Naive thymus-derived CD4-positive, alpha-beta T cell (primary cell): ENCODE measurements at places on chromosomes 5 and 9. TPM values are rescaled to one million over a fixed set of nuclear protein-coding genes. Genes with fewer than 3 reads are reported as not detected.
A peak's percentile ranks its signal among the peaks of the same experiment; 100 is the strongest.

BAAT gene
- not detected for polyA plus RNA-seq

MEGF10 gene
- not detected for polyA plus RNA-seq

GADD45G gene
- polyA plus RNA-seq = 0.51 TPM

- no peaks in the 10 kb centered on the region for H3K4me1 ChIP-seq
- H3K27me3 ChIP-seq = no peaks in the 10 kb centered on the region
- H3K27ac ChIP-seq = no peak overlapping the region
- H3K4me3 ChIP-seq = no peak overlapping the region
Measured at GRCh38 chr5:96388176-96388575, 44.9 kb downstream of the PCSK1 start.

- no peak for DNase-seq
- no peaks in the 10 kb centered on the region for H3K36me3 ChIP-seq
- no peaks in the 10 kb centered on the region for H3K4me1 ChIP-seq
- no peak overlapping the region for H3K4me3 ChIP-seq
Measured at GRCh38 chr9:34513567-34514214, 9.1 kb downstream of the ENHO start.

GRCh38 chr5:141180313-141180712 lies 1.9 kb upstream of the PCDHB16 start:
- H3K27ac ChIP-seq = no peak overlapping the region
- H3K27me3 ChIP-seq = no peaks in the 10 kb centered on the region
- H3K36me3 ChIP-seq = no peaks in the 10 kb centered on the region
- DNase-seq = no peak

GRCh38 chr9:23774266-23774665 lies 51.8 kb downstream of the ELAVL2 start:
- H3K27me3 ChIP-seq = no peaks in the 10 kb centered on the region
- no peak for DNase-seq
- H3K4me1 ChIP-seq = no peaks in the 10 kb centered on the region
- H3K4me3 ChIP-seq = no peak overlapping the region
- H3K27ac ChIP-seq = no peak overlapping the region
- H3K36me3 ChIP-seq = no peaks in the 10 kb centered on the region

DNA sequence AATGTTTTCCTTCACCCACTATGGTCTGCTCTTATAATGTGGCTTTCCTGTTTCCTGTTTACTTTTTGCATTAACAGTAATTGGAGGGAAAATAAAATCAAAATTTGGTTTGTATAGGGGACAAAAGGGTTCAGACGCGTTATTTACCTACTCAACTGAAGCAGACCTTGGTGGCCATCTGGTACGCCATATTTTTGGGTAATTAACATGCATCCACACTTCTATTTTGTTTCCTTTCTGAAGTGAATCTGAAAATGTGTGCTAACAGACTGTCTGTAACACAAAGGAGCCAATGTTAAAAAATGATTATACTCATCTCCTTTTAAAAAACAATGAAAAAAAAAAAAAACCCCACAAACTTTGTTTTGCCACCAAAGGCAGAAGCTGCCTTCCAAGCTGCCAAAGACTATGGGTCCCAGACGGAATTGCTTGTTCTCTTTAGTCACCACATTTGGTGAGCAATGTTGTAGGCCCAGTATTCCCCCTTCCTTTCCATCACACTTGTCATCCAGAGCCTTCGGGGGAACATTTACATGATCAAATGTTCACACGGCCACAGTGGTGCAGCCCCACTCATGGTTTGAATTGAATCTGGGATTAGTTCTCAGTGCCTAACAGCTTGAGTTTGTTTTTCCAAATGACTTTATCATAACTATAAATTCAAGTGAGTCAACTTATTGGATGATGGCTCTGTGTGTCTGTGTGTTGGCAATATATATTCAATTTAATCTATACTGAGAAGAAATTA lies 323.7 kb upstream of the CD180 start:
- H3K4me3 ChIP-seq = no peak overlapping the region
- no peaks in the 10 kb centered on the region for H3K36me3 ChIP-seq
- H3K27ac ChIP-seq = no peak overlapping the region
- H3K27me3 ChIP-seq = no peaks in the 10 kb centered on the region
- DNase-seq = no peak

DNA sequence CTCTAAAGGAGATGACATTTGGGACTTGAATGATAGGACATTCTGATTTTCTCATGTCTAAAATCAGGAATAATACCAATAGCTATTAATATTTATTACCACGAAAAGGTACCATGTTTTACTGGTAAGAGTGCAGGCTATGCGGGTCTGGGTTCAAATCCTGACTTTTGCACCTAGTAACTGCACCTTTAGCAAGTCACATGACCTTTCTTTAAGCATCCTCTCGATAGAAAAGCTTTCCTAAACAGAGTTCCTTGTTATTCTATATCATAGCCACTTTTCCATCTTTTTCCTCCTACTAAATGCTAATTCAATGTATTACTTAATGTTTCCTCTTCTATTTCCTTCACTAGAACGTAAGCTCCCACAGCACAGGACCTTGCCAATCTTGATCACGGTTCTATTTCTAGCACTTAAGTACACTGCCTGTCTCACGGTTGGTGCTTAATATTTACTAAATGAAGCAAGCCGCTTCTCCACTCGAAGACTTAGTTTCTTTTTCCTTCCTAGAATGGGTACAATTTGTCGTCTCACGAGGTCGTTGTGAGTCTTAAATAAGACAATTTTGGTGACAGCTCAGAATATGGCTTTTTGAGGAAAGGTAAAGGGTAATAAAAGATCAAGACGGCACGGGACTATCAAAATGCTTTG lies 816 bp downstream of the RBM18 start:
- H3K27me3 ChIP-seq = no peaks in the 10 kb centered on the region
- DNase-seq = no peak
- peaks cover 25% of the 10 kb centered on the region for H3K4me1 ChIP-seq
- H3K27ac ChIP-seq = peak overlapping the region; percentile 94

- H3K27ac ChIP-seq = no peak overlapping the region
- no peaks in the 10 kb centered on the region for H3K27me3 ChIP-seq
- H3K4me3 ChIP-seq = no peak overlapping the region
Measured at GRCh38 chr9:38065369-38066075, 3.5 kb downstream of the SHB start.

DNA sequence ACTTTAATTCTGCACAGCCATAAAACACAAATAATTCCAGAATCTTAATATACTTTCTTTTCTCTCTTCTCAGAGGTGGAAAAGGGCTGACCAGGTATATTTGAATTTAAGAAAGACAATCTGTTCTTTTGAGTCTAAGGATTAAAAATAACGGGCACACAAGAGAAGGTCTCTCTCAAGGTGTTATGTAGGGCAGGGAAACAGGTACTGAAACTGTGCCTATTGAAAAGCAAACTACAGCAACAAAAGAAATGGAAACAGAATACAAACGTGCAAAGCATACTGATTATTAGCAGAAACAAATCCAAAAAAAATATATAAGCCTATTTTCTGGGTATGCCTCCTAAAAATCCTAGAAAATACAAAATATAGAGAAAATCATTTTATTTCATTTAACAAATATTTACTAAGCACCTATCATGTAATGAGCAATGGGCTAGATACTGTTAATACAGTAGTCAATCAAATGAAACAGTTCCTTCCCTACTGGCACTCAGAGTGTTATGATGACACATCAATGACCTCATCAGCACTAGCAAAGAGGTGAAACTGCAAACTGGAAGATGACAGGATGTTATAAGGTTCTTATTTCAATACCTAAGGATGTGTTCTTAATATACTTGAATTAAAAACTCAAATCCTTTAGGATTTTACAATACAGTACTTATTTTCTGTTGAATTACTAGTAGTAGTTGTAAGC lies 87.7 kb downstream of the AUH start:
- no peak overlapping the region for H3K27ac ChIP-seq
- no peak for DNase-seq
- no peaks in the 10 kb centered on the region for H3K36me3 ChIP-seq
